ENCODE measurements at places on chromosomes 1 and 21.

DNA sequence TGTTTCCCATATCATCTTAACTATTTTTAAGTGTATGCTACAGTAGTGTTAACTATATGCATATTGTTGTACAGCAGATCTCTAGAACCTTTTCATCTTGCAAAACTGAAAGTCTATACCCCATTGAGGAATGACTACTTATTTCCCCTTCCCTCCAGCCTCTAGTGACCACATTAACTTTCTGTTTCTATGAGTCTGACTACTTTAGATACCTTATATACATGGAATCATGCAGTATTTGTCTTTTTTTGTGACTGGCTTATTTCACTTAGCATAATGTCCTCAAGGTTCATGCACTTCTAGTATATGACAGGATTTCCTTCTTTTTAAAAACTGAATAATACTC is 96.5 kb upstream of the BTG3 start:
- H3K36me3 ChIP-seq, result no peaks in the 10 kb centered on the region
- H3K4me3 ChIP-seq, result no peak overlapping the region
- H3K27me3 ChIP-seq, result no peaks in the 10 kb centered on the region
- H3K27ac ChIP-seq, result no peak overlapping the region
- no peak for DNase-seq
- H3K4me1 ChIP-seq, result no peaks in the 10 kb centered on the region

GRCh38 chr1:84861516-84861915 is 31.5 kb downstream of the LPAR3 start:
- H3K36me3 ChIP-seq, result no peaks in the 10 kb centered on the region
- H3K27me3 ChIP-seq, result no peaks in the 10 kb centered on the region
- no peaks in the 10 kb centered on the region for H3K4me1 ChIP-seq
- no peak for DNase-seq
- H3K4me3 ChIP-seq, result no peak overlapping the region
- H3K27ac ChIP-seq, result no peak overlapping the region

- no peaks in the 10 kb centered on the region for H3K36me3 ChIP-seq
- no peak for DNase-seq
Measured at GRCh38 chr1:232149287-232150201, 480.4 kb downstream of the SIPA1L2 start.

GRCh38 chr1:15296585-15297321 is 49.7 kb downstream of the FHAD1 start:
- no peaks in the 10 kb centered on the region for H3K36me3 ChIP-seq
- H3K4me1 ChIP-seq, result no peaks in the 10 kb centered on the region
- H3K27me3 ChIP-seq, result no peaks in the 10 kb centered on the region
- no peak for DNase-seq

GRCh38 chr1:204565617-204566582 is 49.7 kb downstream of the MDM4 start:
- H3K4me3 ChIP-seq, result no peak overlapping the region
- no peaks in the 10 kb centered on the region for H3K27me3 ChIP-seq
- no peaks in the 10 kb centered on the region for H3K36me3 ChIP-seq
- no peaks in the 10 kb centered on the region for H3K4me1 ChIP-seq

DNA sequence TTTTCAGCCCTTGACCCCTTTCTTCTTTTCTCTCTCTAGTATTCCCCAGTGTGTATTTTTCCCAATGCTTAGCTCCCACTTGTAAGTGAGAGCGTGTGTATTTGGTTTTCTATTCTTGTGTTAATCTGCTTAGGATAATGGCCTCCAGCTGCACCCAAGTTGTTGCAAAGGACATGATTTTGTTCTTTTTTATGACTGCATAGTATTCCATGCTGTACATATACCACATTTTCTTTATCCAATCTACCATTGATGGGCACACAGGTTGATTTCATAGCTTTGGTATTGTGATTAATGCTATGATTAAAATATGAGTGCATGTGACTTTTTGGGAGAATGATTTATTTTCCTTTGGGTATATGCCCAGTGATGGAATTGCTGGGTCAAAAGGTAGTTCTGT is 104.8 kb downstream of the PDE4B start:
- no peaks in the 10 kb centered on the region for H3K36me3 ChIP-seq
- no peaks in the 10 kb centered on the region for H3K4me1 ChIP-seq
- no peak overlapping the region for H3K4me3 ChIP-seq
- no peak for DNase-seq

DNA sequence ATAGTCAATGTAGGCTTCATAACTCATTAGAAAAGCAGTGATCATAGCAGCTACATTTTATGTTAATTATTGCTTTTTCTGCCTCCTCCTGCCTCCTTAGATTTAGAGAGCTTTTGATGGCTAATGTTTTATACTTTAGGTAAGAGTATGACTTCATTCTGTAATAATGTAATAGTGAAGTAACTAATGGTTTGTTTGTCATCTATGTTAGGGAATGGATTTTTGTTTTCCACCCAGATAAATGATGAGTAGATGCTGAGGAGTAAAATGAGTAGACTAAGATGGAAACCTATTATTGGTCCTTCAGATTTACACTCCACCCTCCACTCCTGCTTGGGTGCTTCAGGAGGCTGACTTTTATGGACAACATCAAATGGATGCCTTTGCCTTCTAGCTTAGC is 170.6 kb downstream of the CTH start:
- no peak overlapping the region for H3K4me3 ChIP-seq
- no peaks in the 10 kb centered on the region for H3K27me3 ChIP-seq
- H3K4me1 ChIP-seq, result no peaks in the 10 kb centered on the region
- H3K27ac ChIP-seq, result no peak overlapping the region

GRCh38 chr1:161962091-161962887 is 61.4 kb downstream of the OLFML2B start:
- no peak for DNase-seq
- peak overlapping the region; percentile 56 for H3K27ac ChIP-seq
- peaks cover 5% of the 10 kb centered on the region for H3K4me1 ChIP-seq

GRCh38 chr1:23558140-23558871 is 995 bp downstream of the ID3 start:
- peaks cover 23% of the 10 kb centered on the region for H3K36me3 ChIP-seq
- no peaks in the 10 kb centered on the region for H3K4me1 ChIP-seq

DNA sequence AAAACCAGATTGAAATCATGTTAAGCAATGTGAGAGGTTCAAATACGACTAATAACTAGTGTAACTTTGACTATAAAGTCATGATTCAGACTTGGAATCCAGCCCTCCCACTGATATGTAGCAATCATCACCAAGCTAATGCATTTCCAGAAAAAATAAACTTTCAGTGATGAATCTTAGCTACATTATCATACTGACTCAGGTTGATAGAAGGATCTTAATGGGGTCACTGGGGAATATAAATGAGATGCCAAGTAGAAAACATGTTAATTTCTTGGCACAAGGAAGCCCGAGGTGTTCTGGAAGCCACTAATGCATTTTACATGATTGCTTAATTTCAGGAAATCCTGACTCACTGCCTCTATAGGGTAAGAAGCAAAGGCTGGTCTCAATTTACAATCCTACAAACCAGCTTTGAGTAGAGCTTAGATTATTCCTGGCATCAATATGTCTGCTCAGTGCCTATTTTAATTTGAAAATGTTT is 67.7 kb downstream of the SELENOF start:
- H3K27ac ChIP-seq, result no peak overlapping the region
- no peak overlapping the region for H3K4me3 ChIP-seq
- no peaks in the 10 kb centered on the region for H3K36me3 ChIP-seq
- DNase-seq, result no peak

DNA sequence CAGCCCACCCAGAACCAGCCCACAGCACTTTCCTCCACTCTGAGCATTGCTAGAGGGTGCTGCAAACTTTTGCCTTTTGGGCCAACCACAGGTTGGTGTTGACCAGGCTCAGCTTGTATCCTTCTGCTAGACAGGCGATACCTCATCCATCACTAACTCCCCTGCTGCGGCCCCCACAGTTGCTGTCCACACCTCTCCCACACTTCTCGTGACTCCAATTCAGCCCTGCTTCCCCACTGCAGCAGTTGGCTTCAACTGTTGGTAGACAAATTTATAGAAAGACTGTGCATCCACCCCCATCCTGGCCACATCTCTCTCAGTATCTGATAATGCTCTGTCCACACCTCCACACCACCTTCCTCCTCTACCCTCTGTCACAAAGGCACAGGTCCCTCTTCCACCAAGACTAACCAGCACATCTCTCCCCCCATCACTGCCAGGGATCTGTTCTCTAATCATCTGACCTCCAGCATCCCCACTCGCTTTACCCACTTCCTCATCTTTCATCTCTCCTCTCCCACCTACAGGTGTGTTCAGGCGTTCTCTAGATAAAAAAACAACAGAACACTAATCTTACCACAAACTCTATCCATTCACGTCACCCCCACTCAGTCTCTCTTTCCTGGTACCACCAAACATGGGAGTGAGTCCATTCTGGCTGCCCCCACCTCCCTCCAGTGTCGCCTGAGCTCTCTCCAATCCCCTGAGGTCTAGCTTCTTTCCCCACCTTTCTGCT is 15.8 kb upstream of the SLC25A44 start:
- H3K27ac ChIP-seq, result no peak overlapping the region
- H3K4me1 ChIP-seq, result no peaks in the 10 kb centered on the region
- H3K27me3 ChIP-seq, result no peaks in the 10 kb centered on the region
- no peak overlapping the region for H3K4me3 ChIP-seq

DNA sequence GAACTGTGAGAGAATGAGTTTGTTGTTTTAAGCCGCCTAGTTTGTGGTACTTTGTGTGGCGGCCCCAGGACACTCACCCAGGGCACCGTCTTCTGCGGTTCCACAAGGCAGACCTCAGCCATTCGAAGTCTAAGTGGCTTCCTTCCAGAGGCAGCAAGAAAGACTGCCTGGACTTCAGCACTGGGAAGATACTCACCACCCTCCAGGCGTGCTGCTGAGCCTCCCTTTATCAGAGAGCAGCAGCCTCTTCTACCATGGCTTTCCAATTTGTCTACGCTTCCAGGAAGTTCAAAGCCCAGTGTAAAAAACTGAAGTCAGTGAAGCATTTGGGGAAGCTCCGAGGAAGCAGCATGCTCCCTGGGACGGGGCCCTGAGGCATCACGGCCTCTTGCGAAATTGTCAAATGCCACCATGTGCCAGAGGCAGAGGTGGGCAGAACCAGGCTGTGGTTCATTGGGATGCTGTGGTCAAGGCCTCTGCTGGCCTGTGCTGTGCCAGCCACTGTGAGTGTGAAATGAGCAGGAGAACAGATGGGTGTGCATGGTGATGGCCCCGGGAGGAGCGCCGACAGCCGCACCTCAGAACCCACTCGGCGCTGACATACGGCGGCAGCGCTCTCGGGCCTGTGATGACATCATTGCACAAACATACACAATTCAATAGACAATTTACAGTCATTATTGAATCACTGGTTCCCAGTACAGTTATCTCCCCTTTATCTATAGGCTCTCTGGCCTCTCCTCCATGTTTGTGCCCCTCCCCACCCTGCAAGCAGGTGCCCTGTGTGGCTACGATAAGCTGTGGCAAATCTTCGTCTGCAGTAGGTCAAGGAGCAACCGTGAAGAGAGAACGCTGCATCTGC is 110.4 kb downstream of the PDE9A start:
- H3K4me1 ChIP-seq, result peaks cover 7% of the 10 kb centered on the region
- H3K36me3 ChIP-seq, result no peaks in the 10 kb centered on the region
- no peak for DNase-seq
- H3K27ac ChIP-seq, result no peak overlapping the region
- no peak overlapping the region for H3K4me3 ChIP-seq

DNA sequence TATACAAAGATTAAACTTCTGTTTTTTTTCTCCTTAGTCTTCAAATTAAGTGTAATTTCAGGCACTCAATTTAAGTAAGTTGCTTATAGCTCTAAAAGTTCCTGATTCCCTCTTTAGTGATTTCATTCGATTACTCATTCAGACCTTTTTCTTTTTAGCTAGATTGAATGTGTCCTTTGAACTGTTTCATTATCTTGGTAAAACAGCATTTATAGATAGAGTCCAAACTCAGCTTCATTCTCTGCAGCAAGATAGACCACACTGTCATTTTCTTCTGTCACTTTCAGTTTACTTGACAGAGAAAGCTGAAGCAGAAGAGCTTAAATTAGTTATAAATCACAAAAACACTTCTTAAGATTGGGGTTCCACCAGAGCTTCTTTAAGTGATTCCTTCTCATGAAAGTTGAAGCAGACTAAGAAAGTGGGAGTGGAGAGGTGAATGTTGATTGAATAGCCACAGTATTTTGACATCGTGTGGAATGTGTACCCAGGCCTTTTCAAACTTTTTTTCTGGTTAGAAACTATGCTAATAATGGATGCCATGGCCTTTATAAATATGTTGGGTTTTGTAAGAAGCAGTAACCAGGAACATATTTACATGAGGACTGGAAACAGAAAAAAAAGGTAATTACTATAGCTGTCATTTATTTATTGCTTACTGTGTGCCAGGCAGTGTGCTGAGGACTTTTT is 52.2 kb downstream of the ZBTB40 start:
- DNase-seq, result no peak
- H3K27me3 ChIP-seq, result no peaks in the 10 kb centered on the region
- no peak overlapping the region for H3K4me3 ChIP-seq
- H3K4me1 ChIP-seq, result peaks cover 35% of the 10 kb centered on the region
- H3K27ac ChIP-seq, result no peak overlapping the region

DNA sequence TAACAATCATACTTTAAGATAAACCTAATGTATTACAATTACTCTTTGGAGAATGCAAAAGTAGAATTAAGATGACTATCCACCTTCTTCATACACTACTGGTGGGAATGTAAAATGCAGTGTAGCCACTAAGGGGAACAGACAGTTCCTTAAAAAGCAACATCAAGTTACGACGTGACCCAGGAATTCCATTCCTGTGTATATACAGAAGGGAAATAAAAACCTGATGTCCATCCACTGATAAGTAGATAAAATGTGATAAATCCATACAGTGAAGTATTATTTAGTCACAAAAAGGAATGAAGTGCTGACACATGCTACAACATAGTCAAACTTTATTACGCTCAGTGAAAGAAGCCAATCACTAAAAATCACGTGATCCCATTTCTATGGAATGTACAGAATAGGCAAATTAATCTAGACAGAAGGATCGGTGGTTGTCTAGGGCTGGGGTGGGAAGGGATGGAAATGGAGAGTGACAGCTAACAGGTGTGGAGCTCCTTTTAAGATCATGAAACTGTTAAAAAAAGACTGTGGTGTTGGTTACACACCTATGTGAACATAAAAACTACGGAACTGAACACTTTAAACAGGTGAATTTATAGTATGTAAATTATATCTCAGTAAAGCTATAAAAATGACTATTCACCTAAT is 42.1 kb downstream of the NRIP1 start:
- DNase-seq, result no peak
- no peaks in the 10 kb centered on the region for H3K4me1 ChIP-seq
- no peaks in the 10 kb centered on the region for H3K27me3 ChIP-seq
- H3K36me3 ChIP-seq, result no peaks in the 10 kb centered on the region
- H3K4me3 ChIP-seq, result no peak overlapping the region

- no peak overlapping the region for H3K27ac ChIP-seq
- H3K4me1 ChIP-seq, result no peaks in the 10 kb centered on the region
- H3K4me3 ChIP-seq, result no peak overlapping the region
- H3K27me3 ChIP-seq, result no peaks in the 10 kb centered on the region
Measured at GRCh38 chr1:164470996-164471395, 88.0 kb upstream of the PBX1 start.
